ENCODE measurements at places on chromosomes 1 and 21. TPM values are rescaled to one million over a fixed set of nuclear protein-coding genes. Genes with fewer than 3 reads are reported as not detected.

DNA sequence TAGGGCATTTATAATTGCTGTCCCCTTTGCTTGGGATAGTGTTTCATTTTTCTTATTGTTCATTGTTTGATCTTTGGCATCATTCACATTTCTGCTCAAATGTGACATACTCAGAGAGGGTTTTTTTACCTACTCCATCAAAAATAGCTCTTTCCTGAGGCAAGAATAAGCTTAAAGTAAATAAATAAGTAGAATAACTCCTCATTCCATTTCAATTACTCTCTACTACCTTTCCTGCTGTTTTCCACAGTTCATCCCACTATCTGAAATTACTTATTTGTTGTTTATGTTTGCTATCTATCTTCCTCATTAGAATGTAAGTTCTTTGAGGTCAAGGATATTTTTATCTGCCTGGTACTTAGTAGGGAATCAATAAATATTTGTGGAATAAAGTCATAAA is 119.9 kb downstream of the LRRC40 start:
- no peak for ATAC-seq

DNA sequence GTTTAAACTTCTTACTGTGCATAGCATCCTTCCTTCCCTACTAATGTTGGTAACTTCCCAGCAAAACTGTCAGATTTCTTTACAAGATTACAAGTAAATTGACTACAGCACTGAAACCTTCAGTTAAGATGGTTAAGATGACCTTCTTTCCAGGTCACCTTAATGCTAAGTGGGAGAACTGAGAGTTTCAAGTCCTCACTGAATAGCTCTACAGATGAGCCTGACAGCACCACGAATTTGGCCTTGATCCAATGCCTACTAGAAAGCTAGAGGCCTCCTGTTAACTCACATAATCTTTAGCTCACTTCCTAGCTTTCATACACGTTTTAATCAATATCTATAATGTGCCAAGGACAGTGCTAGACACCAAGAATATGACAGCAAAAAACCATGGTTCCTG is 276.0 kb upstream of the PLD5 start:
- no peak for ATAC-seq

DNA sequence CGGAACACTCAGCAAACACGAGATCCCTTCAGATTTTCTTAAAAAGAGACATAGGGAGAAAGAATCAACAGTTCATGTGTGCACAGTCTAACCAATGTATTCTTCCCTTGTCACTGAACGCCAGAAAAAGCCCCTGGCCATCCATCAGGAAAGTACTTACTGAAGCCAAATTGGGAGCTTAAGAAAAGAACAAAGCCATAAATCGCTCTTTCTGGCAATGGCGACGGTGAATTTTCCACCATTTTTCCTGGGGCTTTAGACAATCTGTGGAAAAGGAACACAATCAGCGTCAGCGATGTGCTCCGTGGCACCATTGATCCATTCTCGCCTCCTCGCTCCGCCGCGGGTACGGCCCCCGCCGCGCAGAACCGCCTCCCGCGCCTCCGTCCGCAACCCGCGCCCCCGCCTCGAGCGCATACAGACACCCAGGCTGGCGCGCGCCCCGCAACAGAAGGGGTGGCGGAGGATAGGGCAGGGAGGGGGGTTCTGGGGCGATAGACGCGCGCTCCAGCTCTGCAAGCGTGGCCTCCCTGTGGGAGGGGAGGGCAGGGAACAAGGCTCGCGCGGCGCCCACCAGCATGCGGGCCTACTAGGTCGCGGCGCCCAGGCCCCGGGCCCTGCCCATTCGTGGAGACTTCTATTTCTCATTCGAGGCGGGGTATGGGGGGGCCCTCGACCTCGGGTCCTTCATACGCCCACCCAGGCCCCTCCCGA is 440 bp downstream of the PIGP start:
- peak; percentile 68 for ATAC-seq

DNA sequence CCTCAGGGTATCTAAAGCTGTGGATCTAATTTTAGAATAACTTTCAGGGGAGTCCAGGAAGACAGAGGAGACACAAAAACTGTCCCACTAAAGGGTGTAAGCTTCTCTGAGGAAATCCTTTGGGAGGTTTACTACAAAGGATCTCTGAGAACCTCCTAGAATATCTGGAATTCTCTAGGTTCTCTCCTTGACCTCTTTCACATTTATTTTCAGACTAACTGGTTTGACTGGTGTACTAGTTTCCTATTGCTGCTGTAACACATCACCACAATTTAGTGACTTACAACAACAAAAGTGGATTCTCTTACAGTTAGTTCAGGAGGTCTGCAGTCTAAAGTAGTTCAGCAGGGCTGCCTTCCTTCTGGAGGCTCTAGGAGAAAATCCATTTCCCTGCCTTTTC is 175.3 kb upstream of the KIAA0040 start:
- no peak for ATAC-seq

GRCh38 chr1:112589766-112590165 is 29.2 kb downstream of the ST7L start:
- no peak for ATAC-seq

GRCh38 chr1:204115116-204115515 is 36.7 kb downstream of the ETNK2 start:
- ATAC-seq: no peak

- ATAC-seq: peak; percentile 81
Measured at GRCh38 chr1:33986390-33987095, 122.7 kb downstream of the HMGB4 start.

Gene PROX1
- 3.1 TPM for total RNA-seq

Gene GOLT1A
- total RNA-seq: 1.1 TPM

Gene TMEM200B
- 39.7 TPM for total RNA-seq

Gene IL10
- 3.6 TPM for total RNA-seq

Gene OBSCN
- 16.4 TPM for total RNA-seq

Gene RPS27
- total RNA-seq: 4,016 TPM
